Cerebellar nuclear complex (tissue), 1 donor: ENCODE measurements at places on chromosomes 11 and 22.

- no peak for DNase-seq
Measured at GRCh38 chr22:46108564-46109473, 41.5 kb upstream of the PPARA start.

DNA sequence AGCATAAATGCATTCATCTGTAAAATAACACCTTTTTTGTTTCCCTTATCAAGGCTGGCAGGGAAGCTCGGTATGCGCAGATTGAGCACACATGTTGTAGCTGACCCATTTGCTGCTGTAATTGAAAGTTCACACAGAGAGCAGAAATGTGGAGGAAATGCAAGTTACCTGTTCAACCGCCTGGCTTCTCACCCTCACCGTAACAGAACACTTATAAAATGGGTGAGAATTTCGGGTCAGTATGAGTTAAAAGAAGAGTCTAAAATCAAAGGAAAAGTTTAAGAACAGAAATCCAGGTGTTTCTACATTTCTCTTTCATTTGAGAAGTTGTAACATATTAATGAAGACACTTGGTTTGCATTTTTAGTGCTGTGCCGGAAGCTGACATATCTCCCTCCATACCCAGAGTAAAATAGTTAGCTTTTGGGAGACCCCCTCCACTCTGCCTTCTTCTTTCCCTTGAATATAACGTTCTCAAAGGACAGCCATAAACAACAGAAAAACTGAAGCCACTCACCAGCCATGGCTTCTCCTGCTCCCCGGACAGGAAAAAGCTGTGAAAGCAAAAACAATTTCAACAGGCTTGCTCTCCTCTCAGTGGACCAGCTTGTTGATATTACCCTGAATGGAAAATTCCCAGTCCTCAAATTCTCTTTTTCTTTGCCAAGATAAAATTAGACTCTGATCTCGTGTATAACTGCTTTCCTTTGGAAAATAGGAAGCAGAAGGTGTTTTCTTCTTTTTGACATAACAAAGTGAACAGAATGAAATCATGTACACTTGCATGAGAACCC, at the start of gene CASP12:
Gene CASP12, minus strand, starts transcription at position 570 of the 794 bp plus-strand sequence.
- DNase-seq = peak; percentile 78

GRCh38 chr11:4181782-4182721, 87.5 kb downstream of the RRM1 start:
- DNase-seq = no peak

GRCh38 chr11:45850446-45850845, 3.2 kb downstream of the CRY2 start:
- DNase-seq = no peak

GRCh38 chr22:39097098-39098020, at the start of gene APOBEC3H:
Gene APOBEC3H (plus strand): TSS chr22:39097244. CDS start chr22:39100279, 3,035 bp downstream.
- no peak for DNase-seq

DNA sequence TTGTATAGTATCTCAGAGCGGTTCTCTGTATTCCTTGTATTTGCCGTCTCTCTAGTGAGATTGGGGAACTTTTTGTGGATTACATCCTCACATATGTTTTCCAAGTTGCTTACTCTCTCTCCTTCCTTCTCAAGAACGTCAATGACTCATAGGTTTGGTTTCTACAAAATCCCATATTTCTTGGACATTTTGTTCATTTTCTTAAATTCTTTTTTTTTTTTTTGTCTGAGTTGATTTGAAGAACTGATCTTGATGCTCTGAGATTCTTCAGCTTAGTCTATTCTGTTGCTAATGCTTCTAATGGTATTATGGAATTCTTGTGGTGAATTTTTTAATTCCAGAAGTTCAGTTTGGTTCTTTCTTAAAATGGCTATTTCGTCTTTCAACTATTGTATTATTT, 28.4 kb upstream of the SLN start:
- no peak for DNase-seq

DNA sequence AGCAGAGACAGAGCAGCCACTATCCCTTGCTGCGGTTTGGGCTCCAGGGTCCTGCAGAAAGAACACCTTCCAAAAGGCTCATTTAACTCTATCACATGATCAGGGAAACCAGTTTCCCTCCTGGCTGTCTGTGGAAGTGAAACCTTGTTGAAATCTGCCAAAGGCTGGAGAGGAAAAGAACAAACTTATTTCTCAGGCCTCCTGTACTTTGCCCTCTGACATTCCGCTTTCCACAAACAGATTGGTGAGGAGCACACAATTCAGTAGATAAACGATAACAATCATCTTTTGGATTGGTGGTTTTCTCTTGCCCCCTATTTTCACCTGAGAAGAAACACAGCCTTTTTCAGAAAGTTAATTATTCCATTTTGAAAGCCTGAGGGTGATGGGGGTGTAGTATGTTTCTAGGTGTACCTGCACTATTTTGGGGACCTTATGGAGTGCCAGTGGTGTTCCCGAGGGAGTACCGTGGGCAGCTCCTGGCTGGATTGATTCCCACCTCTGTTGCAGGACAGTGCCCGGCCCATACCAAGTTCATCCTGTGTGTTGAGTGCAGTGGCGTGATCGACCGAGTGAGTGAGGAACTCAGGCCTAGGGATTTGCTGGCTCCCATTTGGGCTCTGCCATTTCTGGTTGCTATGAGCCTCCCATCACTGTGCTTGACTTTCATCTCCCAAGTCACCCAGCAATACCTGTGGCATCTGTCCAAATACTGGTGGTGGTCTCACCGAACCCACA, 102.0 kb downstream of the TBC1D22A start:
- DNase-seq = no peak

GRCh38 chr11:9660886-9661285, 3.0 kb upstream of the SWAP70 start:
- no peak for DNase-seq

DNA sequence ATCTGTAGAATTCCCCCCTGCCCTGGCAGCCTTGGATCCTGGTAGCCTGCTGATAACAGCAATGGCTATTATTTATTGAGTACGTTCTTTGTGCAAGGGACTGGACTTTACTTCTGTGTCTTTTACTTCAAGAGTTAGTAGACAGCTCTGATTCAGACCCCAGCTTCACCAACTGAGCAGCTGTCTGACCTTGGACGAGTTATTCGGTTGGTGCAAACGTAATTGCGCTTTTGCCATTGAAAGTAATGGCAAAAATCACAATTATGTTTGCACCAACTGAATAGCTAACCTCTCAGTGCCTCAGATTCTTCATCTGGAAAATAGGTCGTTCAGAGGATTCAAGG, 108.9 kb downstream of the TIMP3 start:
- DNase-seq = no peak

DNA sequence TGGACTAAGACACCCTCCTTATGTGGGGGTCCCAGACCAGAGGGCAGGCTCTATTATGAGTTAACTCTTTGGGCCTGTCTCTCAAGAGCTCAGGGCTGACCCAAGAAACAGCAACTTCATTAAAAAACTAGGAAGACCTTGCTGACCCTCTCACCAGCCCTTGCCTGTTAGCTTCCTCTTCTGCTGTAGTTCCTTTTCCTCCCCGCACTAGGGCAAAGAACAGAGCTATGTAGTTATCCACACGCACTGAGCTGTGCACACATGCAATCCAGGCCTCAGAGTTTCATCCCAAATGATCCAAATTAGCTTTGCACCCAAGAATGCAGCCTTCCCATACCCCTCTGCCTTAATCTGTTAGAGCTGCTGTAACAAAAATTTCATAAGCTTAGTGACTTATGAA, 539.6 kb upstream of the CADM1 start:
- no peak for DNase-seq

DNA sequence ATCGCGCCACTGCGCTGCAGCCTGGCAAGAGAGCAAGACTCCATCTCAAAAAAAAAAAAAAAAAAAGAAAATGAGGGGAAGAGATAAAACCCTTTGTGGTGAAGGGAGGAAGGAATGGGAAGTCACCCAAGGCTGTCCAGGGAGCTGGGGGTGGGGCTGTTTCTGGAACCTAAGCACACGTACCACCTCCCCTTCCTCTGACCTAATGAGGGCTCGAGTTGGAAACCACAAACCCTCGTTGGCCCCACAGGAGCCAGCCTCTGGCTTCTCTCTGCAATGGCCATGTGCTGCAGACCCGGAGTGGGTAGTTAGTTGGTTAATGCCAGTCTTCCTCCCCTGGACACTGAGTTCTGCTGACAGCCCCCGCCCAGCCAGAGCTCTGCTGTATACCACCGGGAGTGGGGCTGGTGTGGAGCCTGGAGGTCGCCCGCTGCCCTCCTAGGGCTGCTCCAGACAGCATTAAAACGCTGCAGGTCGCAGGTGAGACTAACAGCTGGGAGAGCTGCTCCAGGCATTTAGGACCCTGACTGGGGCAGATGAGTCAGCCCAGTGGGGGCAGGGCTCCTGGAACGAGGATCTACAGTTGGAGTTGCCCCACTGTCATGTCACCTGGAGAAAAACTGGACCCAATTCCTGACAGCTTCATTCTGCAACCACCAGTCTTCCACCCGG, at the start of gene LGALS12:
Gene LGALS12, plus strand, starts transcription at position 228 of the 672 bp plus-strand sequence. Its CDS starts 375 bp downstream, at position 603.
- DNase-seq = no peak

DNA sequence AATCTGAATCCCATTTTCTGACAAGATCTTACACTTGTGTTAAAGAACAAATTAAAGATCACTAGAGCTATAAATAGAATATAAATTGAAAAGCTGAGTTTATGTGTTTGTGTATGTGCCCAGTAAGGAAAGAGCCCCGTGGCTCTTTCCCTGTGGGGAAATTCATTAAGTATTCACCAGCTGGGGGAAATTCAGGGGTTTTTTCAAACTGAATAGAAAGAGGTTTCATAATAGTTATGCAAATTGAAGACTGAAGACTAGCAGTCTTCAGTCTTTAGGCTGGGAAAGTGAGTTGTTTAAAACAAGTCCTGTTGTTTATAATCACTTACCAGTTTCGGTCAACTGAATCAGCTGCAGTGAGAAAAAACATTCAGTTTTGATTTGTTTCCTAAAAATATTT, 11.3 kb upstream of the MS4A7 start:
- no peak for DNase-seq

- DNase-seq = no peak
Measured at GRCh38 chr11:77512092-77512491, 38.2 kb upstream of the PAK1 start.

GRCh38 chr11:75140269-75141138, 10.4 kb upstream of the SLCO2B1 start:
- DNase-seq = no peak

- no peak for DNase-seq
Measured at GRCh38 chr11:33532720-33533385, 167.8 kb downstream of the C11orf91 start.

DNA sequence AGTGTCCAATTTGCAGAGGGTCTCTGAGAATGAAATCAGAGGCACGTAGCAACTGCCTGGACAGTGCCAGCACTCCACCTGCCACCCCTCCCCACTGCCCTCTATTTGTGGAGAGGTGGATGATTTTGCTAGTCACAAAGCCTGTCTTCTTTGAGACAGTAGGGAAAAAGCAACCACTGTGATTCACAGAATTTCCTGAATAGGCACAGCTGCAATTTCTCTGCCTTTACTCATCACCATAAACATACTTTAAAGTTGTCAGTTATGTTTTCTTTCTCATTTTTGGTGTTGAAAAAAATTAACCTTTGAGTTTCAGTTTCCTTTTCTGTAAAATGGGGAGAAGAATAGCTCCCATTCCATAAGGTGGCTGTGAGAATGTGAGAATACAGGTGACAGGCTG, 134.3 kb downstream of the TEAD1 start:
- no peak for DNase-seq

- DNase-seq = no peak
Measured at GRCh38 chr22:44427611-44428470, 70.2 kb downstream of the RTL6 start.

GRCh38 chr11:103803062-103803461, 233.4 kb upstream of the DDI1 start:
- DNase-seq = no peak

DNA sequence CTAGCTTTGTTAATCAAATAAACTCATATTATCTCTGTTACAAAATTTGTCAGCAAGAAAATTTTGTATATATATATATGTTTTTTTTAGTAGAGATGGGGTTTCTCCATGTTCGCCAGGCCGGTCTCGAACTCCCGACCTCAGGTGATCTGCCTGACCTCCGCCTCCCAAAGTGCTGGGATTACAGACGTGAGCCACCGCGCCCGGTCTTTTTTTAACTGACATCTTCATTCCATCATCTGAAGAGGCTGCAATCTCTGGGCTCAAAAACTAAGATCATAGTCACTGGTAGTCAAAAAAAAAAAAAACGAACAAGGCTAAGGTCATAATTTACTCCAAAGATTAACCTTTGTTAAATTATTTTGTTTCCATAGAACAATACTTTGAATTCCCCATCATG, 5.3 kb upstream of the KLHDC7B start:
- DNase-seq = no peak

DNA sequence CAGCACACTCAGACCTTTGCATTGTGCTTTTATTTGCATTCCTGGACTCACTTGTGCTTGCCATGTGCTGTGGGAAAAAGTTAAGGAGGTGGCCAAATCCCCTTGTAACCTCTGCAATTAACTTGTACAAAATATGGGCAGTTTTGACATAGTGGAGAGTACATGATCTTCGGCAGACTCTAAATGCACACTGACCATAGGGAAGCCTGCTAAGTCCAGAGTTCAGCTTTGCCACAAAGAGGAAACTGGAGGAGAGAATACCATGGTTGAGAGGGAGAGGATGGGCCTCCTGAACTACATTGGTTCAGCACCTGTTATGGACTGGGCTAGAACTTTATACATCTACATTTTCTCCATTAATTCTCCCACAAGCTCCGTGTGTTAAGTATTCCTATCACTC, 37.6 kb upstream of the CEP295 start:
- DNase-seq = no peak

- no peak for DNase-seq
Measured at GRCh38 chr11:69822676-69823494, 3.7 kb upstream of the FGF3 start.

DNA sequence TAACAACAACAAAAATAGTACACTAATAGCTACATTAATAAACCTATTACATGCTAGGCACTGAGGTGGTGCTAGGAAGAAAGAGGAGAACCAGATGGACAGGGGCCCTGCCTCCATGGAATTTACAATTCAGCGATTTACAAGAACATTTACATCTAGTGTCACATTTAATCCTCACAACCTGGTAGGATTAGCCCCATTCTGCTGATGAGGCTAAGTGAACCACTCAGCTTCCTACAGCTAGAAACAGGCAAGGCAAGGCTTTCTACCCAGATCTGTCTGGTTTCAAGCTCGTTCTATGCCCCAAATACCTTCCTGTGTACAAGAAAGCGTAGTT, 368.4 kb downstream of the BUD13 start:
- DNase-seq = no peak

DNA sequence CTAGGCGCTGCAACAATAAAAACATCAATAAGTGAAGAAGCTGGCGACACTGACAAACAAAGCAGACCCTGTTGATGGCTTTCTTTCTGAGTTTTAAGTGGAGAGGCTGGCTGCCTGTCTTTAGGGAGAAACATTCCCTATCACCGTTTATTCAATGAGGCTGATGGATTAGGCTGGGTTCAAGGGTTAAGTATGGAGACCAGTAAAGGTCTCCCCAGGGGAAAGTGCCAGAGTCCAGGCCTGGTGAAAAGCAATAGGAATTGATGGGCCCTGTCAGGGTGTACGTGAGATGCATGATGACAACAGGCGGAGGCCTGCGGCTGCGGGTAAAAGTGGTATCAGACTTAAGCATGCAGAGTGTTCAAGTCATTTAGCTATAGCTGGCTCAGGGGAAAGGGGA, 102.6 kb downstream of the ALX4 start:
- no peak for DNase-seq
